ENCODE measurements at places on chromosomes 4 and X. TPM values are rescaled to one million over a fixed set of nuclear protein-coding genes. Genes with fewer than 3 reads are reported as not detected.

DNA sequence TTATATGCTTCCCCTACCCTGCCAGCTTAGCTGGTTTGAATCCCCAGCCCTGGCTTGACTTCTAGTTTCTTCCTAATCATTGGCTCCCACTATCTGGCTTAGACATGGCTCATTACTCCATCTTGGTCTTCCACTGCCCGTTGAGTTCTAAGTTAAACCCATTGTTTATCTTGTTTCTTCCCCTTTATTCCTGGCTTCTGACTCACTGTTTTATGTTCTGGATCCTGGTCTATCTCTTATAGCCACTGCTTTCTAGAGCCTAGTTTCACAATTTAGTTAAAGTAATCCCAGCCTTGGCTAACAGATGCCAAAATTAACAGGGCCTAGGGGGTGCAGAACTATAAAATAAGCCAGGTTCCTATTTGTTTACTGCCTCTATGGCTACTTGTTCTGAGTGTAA lies 120.9 kb downstream of the ARHGEF9 start:
- peaks cover 9% of the 10 kb centered on the region for H3K27me3 ChIP-seq
- no peak overlapping the region for H3K27ac ChIP-seq
- peaks cover 5% of the 10 kb centered on the region for H3K36me3 ChIP-seq
- H3K4me3 ChIP-seq: no peak overlapping the region

DNA sequence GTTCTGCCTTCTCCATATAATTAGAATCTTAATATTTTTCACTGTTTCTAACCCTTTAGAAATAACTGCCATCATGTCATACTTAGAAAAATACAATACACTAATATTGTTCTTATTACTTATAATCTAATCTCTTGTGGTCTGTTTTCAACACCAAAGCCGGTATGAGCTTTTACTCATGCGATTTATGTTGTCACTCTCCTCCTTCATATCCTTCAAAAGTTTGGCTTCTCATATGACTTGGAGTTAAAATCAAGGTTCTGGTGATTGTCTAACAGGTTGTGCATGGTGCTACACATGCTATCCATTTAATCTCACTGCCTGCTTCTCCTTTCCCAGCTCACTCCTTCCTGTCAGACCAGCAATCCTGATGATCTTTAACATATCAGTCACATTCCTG lies 1392.9 kb downstream of the ARAP2 start:
- H3K27me3 ChIP-seq: no peaks in the 10 kb centered on the region
- no peak for DNase-seq
- H3K27ac ChIP-seq: no peak overlapping the region
- no peaks in the 10 kb centered on the region for H3K36me3 ChIP-seq
- no peaks in the 10 kb centered on the region for H3K4me1 ChIP-seq

The TRMT10A gene
- 6.1 TPM for total RNA-seq

GRCh38 chr4:62087706-62088105 lies 887.6 kb downstream of the ADGRL3 start:
- DNase-seq: no peak
- H3K4me1 ChIP-seq: no peaks in the 10 kb centered on the region
- peaks cover 2% of the 10 kb centered on the region for H3K36me3 ChIP-seq
- H3K27me3 ChIP-seq: no peaks in the 10 kb centered on the region

The SLC25A4 gene
- total RNA-seq: 7.8 TPM

The PRAF2 gene
- total RNA-seq: 19.1 TPM

GRCh38 chr4:83862471-83862870 lies 326.6 kb downstream of the GPAT3 start:
- H3K4me1 ChIP-seq: no peaks in the 10 kb centered on the region
- no peak overlapping the region for H3K27ac ChIP-seq
- H3K4me3 ChIP-seq: no peak overlapping the region
- H3K36me3 ChIP-seq: no peaks in the 10 kb centered on the region
- H3K27me3 ChIP-seq: no peaks in the 10 kb centered on the region

- no peak for DNase-seq
- no peaks in the 10 kb centered on the region for H3K36me3 ChIP-seq
- H3K27me3 ChIP-seq: peaks cover 17% of the 10 kb centered on the region
- H3K27ac ChIP-seq: no peak overlapping the region
- H3K4me3 ChIP-seq: no peak overlapping the region
Measured at GRCh38 chr4:71689822-71690221, 94.1 kb downstream of the GC start.

The TNIP3 gene
- 2.3 TPM for total RNA-seq

The WDFY3 gene
- 1.3 TPM for total RNA-seq

GRCh38 chrX:643911-644303 lies 13.3 kb downstream of the SHOX start:
- H3K4me3 ChIP-seq: no peak overlapping the region
- no peak for DNase-seq
- H3K36me3 ChIP-seq: no peaks in the 10 kb centered on the region
- no peak overlapping the region for H3K27ac ChIP-seq
- peaks cover 34% of the 10 kb centered on the region for H3K27me3 ChIP-seq

GRCh38 chr4:19683426-19683825 lies 568.3 kb upstream of the SLIT2 start:
- no peaks in the 10 kb centered on the region for H3K36me3 ChIP-seq
- H3K4me3 ChIP-seq: no peak overlapping the region
- no peak for DNase-seq
- no peak overlapping the region for H3K27ac ChIP-seq

DNA sequence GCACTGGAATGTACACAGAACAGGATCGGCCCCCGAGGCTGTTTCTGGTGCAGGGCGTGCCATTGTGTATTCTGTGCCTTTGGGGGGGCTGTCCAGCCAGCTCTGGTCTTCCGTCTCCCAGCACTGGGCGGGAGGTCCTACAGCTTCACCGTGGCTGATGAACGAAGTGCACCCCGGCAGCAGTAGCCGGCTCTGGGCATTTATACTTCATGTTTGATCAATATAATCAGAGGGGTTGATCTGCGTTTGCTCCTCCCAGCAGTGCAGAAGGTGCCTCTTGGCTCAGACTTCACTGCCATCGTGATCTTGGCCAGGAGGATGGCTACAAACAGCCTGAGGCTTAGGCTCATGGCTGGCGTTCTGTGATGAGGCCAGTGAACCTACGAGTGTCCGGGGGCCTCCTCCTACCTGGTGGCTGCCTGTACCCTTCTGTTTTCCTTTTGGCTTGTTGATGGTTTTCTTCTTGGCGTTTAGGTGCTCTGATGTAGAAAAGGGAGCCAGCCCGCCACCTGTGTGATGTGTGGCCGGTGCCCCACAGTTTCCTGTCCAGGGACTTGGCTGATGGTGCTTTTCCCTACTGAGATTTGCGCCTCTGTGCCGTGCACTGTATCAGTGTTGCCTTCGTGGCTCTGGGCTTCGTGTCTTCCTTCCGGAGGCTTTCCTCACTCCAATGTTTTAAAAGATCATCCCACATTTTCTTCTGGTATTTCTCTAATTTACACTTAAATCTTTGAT lies 31.2 kb upstream of the HGFAC start:
- H3K4me3 ChIP-seq: no peak overlapping the region
- no peak for DNase-seq
- no peaks in the 10 kb centered on the region for H3K36me3 ChIP-seq
- no peaks in the 10 kb centered on the region for H3K27me3 ChIP-seq
- no peak overlapping the region for H3K27ac ChIP-seq

The ZAR1 gene
- not detected for total RNA-seq

GRCh38 chr4:10639664-10640063 lies 44.9 kb downstream of the CLNK start:
- H3K36me3 ChIP-seq: no peaks in the 10 kb centered on the region
- no peaks in the 10 kb centered on the region for H3K27me3 ChIP-seq
- DNase-seq: no peak
- H3K4me3 ChIP-seq: no peak overlapping the region
- H3K27ac ChIP-seq: no peak overlapping the region
- H3K4me1 ChIP-seq: peaks cover 10% of the 10 kb centered on the region

The CT45A3 gene
- total RNA-seq: not detected

The BEX4 gene
- total RNA-seq: 22.6 TPM

GRCh38 chrX:103537871-103538387 lies 18.6 kb upstream of the RAB40A start:
- no peaks in the 10 kb centered on the region for H3K4me1 ChIP-seq
- H3K27me3 ChIP-seq: peaks cover 21% of the 10 kb centered on the region
- no peak overlapping the region for H3K27ac ChIP-seq
- H3K36me3 ChIP-seq: no peaks in the 10 kb centered on the region
- H3K4me3 ChIP-seq: no peak overlapping the region

DNA sequence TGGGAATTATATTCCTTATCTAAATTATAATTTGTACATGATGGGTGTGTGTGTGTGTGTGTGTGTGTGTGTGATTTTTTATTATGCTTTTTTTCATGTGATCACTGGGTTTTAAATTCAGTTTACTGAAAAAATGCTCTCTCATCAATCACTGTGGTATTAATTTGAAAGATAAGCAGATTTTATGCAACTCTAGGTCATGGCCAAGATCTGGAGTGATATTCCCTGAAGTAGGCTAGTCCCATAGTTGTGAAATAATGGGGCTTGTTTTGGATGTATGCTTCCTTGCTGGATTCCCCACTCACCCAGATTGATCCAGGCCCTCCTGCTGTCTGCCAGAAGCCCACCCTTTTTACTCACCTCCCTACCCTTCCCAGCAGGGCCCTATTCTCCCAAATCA lies 22.0 kb upstream of the PGRMC2 start:
- H3K27ac ChIP-seq: peak overlapping the region; percentile 26
- H3K27me3 ChIP-seq: no peaks in the 10 kb centered on the region
- H3K4me1 ChIP-seq: no peaks in the 10 kb centered on the region
- DNase-seq: no peak
- H3K36me3 ChIP-seq: no peaks in the 10 kb centered on the region
- no peak overlapping the region for H3K4me3 ChIP-seq

DNA sequence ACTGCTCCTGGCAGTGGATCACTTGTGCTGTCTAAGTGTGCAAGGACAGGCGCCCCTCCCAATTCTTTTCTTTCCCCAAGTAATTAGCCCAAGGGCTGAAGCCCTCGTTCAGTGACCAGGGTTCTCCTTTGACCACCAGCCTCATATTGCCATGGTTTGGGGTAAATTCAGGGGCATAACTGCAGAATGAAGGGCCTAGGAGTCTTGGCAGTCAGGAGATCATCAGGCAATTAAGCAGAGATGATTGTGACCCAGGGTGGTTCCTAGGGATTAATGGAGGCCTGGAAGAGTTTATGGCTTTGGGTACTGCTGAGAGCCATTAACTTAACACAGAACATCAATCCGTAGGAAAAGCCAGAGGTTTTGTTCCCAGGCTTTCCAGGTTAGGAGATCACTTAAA lies 170.7 kb downstream of the PTTG2 start:
- no peak for DNase-seq
- H3K27me3 ChIP-seq: no peaks in the 10 kb centered on the region
- peak overlapping the region; percentile 83 for H3K4me3 ChIP-seq
- peaks cover 72% of the 10 kb centered on the region for H3K4me1 ChIP-seq
- peak overlapping the region; percentile 99 for H3K27ac ChIP-seq
- peaks cover 10% of the 10 kb centered on the region for H3K36me3 ChIP-seq

- H3K36me3 ChIP-seq: peaks cover 9% of the 10 kb centered on the region
- H3K27ac ChIP-seq: peak overlapping the region; percentile 85
- H3K4me1 ChIP-seq: peaks cover 10% of the 10 kb centered on the region
- H3K4me3 ChIP-seq: no peak overlapping the region
- H3K27me3 ChIP-seq: no peaks in the 10 kb centered on the region
- no peak for DNase-seq
Measured at GRCh38 chr4:80500613-80501012, 165.1 kb downstream of the CFAP299 start.

The TMEM35A gene
- 0.26 TPM for total RNA-seq

- no peak for DNase-seq
- H3K4me1 ChIP-seq: no peaks in the 10 kb centered on the region
- H3K36me3 ChIP-seq: no peaks in the 10 kb centered on the region
- H3K27me3 ChIP-seq: peaks cover 18% of the 10 kb centered on the region
Measured at GRCh38 chr4:185713272-185713671, 98.7 kb downstream of the SORBS2 start.

The AKAP14 gene
- not detected for total RNA-seq

The MAGEB10 gene
- total RNA-seq: not detected

The PDGFRA gene
- 0.43 TPM for total RNA-seq

GRCh38 chr4:518569-519083 lies 19.6 kb downstream of the PIGG start:
- H3K4me3 ChIP-seq: no peak overlapping the region
- no peak overlapping the region for H3K27ac ChIP-seq
- peaks cover 5% of the 10 kb centered on the region for H3K36me3 ChIP-seq
- no peaks in the 10 kb centered on the region for H3K4me1 ChIP-seq
- no peaks in the 10 kb centered on the region for H3K27me3 ChIP-seq

- no peak for DNase-seq
- H3K36me3 ChIP-seq: peaks cover 22% of the 10 kb centered on the region
- H3K4me3 ChIP-seq: peak overlapping the region; percentile 100
- peaks cover 50% of the 10 kb centered on the region for H3K4me1 ChIP-seq
Measured at GRCh38 chr4:7973545-7973981, 33.9 kb upstream of the AFAP1 start.

The ARMCX4 gene
- 10.0 TPM for total RNA-seq

GRCh38 chr4:84583876-84584380 lies 1.0 kb downstream of the CDS1 start:
- no peaks in the 10 kb centered on the region for H3K36me3 ChIP-seq
- H3K27me3 ChIP-seq: peaks cover 33% of the 10 kb centered on the region
- H3K27ac ChIP-seq: no peak overlapping the region
- H3K4me1 ChIP-seq: peaks cover 21% of the 10 kb centered on the region

The SLC6A14 gene
- total RNA-seq: not detected

DNA sequence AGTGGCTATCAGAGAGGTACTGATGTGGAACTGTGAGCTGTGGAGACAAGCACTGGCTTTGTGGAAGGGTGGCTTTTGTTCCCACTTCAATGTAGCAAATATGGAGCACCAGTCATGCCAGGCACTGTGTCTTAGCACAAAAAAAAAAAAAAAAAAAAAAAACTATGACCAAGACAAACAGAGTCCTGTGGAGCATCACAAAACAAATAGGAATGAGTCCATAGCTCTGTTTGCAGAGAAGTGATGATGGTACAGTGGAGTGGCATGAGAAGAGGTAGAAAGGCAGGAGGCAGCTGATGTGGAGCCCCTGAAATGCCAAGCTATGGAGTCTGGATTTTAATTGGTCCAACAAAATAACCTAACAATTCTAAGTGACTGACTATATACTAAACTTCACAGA lies 116.9 kb downstream of the RAB28 start:
- H3K27ac ChIP-seq: no peak overlapping the region
- no peaks in the 10 kb centered on the region for H3K27me3 ChIP-seq
- H3K4me1 ChIP-seq: no peaks in the 10 kb centered on the region
- peaks cover 11% of the 10 kb centered on the region for H3K36me3 ChIP-seq

DNA sequence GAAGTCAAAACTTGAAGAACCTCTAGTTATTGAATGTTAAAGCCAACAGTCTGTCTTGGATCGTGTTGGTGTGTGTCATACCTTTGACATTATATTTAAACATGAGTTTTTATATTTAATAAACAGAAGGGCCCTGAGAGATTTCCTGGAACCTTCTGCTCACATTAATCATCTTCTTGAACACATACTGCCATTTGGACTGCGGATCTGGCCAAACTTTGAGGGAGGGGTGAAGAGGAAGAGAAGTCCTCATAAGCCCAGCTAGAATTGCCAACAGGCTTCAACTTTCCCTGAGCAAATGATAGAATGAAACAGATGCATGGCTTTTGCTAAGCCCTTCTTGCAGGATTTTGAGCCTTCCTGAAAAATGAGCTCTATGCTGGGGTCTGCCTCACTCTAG lies 27.4 kb downstream of the CCKAR start:
- DNase-seq: no peak
- peaks cover 13% of the 10 kb centered on the region for H3K27me3 ChIP-seq
- no peaks in the 10 kb centered on the region for H3K36me3 ChIP-seq
- H3K4me1 ChIP-seq: peaks cover 13% of the 10 kb centered on the region
- no peak overlapping the region for H3K27ac ChIP-seq

The HTN1 gene
- total RNA-seq: not detected

The DMP1 gene
- not detected for total RNA-seq

- no peak for DNase-seq
- H3K36me3 ChIP-seq: no peaks in the 10 kb centered on the region
- no peaks in the 10 kb centered on the region for H3K27me3 ChIP-seq
- H3K4me1 ChIP-seq: no peaks in the 10 kb centered on the region
- H3K27ac ChIP-seq: no peak overlapping the region
- no peak overlapping the region for H3K4me3 ChIP-seq
Measured at GRCh38 chr4:136992032-136992431, 540.3 kb downstream of the PCDH18 start.

The GYPE gene
- total RNA-seq: 0.46 TPM

The ATP8A1 gene
- total RNA-seq: 55.9 TPM
